ENCODE measurements at places on chromosomes 12 and 14.
A peak's percentile ranks its signal among the peaks of the same experiment; 100 is the strongest.

DNA sequence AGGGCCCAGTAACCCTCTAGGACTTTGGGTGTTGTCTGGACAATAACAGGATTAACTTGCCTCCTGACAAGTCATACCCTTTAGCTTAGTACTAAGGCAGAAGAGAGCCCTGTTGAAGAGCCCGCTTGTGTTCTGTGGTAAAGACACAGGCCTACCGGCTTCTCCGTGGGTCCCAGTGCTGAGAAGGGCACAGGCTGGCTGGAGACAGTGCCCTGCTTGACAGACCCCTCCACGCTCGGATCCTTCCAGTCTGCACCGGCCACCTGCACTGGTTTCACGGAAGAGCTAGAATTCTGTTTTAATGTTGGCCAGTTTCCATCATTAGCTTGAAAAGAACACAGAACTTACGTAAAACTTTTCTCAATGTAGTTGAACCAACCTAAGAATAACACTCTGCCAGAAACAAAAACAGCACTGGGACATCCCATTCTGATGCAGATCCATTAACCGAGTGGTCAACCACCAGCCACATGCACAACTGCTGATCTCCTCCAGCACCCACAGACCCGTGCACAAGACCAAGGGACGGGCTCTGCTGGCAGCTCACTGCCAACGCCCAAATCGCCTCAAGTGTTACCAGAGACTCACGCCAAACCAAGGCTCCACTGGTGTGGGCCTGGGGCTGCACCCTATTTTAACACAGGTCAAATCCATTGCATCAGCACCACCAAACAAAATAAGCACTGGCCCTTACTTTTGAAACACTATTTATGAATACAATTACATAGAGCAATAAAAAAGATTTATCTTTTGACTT lies 27.1 kb downstream of the ZFYVE21 start:
- no peak for DNase-seq

- no peak for DNase-seq
These were observed 125.2 kb downstream of the MGST1 start for GRCh38 chr12:16472631-16473030.

GRCh38 chr12:64611341-64612284 lies 1.3 kb downstream of the RASSF3 start:
- peak; percentile 47 for DNase-seq

GRCh38 chr12:42234970-42235369 lies 3.1 kb downstream of the YAF2 start:
- DNase-seq = no peak

DNA sequence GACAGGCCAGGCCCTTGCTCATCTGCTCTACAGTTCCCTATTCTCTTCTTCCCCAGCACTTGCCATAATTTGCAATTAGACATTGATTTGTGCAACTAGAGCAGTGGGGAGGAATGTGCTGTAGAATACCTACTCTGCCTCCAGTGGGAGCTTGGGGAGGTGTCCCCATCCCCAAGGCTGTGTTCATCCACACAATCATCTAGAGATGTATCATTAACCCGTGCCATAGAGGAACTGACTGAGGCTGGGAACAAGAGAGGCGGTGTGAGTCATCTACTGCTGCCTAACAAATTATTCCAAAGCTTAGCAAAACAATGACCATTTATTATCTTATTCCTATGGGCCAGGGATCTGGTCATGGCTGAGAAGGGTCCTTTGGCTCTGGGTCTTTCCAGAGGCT lies 5.1 kb upstream of the OTUB2 start:
- DNase-seq = no peak

GRCh38 chr14:95434121-95434520 lies 82.3 kb downstream of the SYNE3 start:
- DNase-seq = no peak

GRCh38 chr12:12898911-12899511 lies 7.6 kb downstream of the GPRC5A start:
- no peak for DNase-seq

GRCh38 chr14:77861201-77861600 lies 61.3 kb downstream of the ADCK1 start:
- no peak for DNase-seq

GRCh38 chr12:6071589-6071988 lies 52.9 kb downstream of the VWF start:
- DNase-seq = no peak

- no peak for DNase-seq
These were observed 29.0 kb upstream of the TESC start for GRCh38 chr12:117127933-117128823.

DNA sequence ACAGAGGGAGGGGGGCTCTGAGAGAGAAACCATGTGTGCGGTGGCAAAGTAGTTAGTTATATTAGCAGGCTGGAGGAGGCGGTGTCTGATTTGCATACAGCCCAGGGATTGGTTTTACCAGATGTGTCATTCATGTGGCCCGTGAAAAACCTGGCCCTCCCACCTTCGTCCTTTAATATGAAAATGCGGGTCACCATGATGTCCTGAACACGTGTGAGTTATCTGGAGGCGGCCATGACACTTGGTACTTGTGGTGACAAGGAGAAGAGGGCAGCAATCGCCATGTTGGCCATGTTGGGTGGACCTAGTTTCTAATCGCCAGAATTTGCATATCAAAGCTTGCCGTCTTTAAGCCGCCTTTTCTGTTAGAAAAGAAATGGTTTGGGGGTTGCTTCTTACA lies 108.8 kb downstream of the RAD51B start:
- no peak for DNase-seq

DNA sequence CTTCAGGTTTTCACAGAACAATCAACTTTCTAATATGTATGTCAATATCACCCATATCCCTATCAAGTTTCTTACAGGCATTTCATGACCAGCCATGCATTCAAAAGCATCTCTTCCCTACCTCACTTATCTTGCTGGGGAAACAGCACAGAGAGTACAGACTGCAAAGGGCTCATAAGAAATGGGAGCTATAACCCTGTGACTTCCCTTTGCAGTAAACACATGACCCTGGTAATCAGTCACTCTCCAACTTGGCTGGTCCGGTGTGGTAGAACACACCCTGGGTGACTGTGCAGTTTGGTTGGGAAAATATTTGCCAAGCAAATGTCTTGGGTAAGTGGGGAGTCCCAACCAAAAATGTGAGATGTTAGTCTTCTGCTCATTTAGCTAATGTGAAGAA lies 49.4 kb upstream of the TMCC3 start:
- no peak for DNase-seq

GRCh38 chr12:96399120-96399918 lies 920 bp downstream of the CDK17 start:
- peak; percentile 66 for DNase-seq

DNA sequence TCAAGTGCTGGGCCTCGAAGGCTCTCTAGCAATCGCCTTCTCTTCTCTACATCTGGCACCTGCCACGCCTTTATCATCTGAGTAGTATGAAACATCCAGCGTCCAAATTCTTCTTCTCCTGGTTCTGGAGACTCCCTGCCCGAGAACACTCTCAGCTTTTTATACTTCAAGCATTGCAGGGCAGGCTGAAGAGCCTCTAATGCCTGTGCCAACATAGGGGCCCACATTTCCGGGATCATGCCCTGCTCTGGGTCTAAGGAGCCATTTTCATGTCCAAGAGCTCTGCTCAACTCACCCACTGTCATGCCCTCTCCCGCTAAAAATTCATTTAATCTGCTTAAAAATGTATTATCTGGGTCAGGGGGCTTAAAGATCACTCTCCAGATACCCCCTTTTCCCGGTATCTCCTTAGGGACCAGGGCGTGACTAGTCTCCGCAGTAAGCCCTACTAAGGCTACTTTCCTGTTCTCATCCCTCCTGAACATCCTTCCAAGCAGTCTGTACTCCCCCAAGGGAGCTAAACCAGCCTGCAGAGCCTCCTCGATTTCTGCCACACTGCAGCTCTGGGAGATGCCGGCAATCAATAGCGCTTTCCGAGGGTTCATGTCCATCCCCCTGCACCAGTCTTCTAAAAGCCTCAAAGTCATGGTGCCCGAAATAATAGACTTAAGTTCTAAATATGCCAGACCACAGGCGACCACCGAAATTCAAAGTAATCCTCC lies 940 bp downstream of the MOAP1 start:
- no peak for DNase-seq

DNA sequence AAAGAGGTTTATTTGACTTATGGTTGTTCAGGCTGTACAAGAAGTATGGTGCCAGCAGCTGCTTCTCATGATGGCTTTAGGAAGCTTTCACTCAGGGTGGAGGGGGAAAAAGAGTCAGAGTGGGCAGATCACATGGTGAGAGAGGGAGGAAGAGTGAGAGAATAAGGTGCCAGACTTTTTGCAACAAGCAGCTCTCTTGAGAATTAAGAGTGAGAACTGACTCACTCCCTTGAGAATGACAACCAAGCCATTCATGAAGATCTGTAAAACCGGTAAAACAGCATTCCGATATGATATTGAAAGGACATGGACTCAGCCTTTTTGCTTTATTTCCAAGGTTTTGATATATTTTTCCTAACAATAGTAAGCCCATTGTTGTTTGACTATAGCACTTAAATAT lies 501.2 kb downstream of the GALC start:
- DNase-seq = no peak

- no peak for DNase-seq
These were observed 25.7 kb downstream of the JAG2 start for GRCh38 chr14:105142651-105143450.

- no peak for DNase-seq
These were observed 440.9 kb downstream of the LRFN5 start for GRCh38 chr14:42047421-42048055.

DNA sequence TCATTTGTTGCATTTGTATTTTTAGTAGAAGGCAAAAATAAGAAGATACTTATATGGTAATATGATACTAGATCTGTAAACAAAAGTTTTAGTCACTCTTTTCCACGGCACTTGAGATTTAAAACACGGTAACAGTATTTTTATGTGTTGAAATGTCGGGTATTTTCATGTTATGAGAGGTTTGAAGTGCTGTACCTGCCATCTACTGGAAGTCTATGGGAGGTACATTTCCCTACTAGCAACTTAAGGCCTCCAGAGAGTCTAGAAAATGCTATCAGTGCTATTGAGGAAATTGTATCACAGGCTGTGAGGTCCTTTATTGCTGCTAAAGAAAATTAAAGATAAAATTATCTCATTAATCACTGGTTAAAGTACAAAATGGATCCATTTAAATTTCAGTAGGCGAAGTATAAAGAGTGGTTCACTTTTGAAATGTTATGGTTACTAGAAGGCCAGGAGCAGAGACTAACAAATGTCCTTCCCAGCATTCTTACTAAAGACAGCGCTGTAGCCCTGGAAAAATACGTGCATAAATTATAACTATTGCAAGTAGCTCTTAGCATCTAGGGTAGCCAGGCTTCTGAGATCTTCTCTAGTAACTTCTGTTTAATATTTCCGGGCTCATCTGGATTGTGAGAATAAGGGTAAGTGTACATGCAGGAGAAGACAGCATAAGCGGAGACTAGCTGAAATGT lies 77.6 kb upstream of the PRKD1 start:
- DNase-seq = peak; percentile 55

- peak; percentile 58 for DNase-seq
These were observed 57.0 kb upstream of the FOXN3 start for GRCh38 chr14:89473989-89474388.

DNA sequence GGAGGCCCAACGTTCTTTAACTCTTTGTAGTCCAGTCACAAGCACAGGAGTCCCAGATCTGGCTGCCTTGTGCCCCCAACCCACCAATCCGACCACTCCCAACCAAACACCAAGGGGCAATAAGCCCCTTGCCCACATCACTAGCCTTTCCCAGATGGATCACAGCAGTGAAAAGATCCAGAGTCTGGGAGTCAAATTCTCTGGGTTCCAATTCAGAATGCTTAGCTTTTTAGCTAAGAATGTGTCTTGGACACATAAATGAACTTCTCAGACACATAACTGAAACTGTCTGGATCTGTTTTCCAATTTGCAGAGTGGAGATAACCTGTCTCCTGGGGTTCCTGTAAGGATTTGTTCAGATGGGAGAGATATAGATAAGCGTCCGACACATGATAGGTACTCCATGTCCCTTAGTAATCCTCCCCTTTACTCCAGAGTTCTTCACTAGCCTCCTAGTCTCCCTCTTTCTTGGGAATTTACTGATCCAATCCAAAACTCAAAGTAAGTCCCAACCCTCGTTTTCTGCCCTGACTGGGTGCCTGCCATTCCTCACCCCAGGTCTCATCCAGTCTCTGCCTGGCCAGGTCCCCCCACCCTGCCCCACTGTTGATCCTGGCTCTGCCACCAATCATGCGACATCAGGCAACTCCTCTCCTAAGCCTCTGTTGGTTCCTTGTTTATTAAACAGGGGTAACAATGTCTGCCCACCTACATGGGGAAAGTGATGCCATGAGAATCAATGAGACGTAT lies 439 bp upstream of the TNFRSF1A start:
- no peak for DNase-seq

GRCh38 chr14:102867826-102868580 lies 54.5 kb upstream of the AMN start:
- DNase-seq = no peak

DNA sequence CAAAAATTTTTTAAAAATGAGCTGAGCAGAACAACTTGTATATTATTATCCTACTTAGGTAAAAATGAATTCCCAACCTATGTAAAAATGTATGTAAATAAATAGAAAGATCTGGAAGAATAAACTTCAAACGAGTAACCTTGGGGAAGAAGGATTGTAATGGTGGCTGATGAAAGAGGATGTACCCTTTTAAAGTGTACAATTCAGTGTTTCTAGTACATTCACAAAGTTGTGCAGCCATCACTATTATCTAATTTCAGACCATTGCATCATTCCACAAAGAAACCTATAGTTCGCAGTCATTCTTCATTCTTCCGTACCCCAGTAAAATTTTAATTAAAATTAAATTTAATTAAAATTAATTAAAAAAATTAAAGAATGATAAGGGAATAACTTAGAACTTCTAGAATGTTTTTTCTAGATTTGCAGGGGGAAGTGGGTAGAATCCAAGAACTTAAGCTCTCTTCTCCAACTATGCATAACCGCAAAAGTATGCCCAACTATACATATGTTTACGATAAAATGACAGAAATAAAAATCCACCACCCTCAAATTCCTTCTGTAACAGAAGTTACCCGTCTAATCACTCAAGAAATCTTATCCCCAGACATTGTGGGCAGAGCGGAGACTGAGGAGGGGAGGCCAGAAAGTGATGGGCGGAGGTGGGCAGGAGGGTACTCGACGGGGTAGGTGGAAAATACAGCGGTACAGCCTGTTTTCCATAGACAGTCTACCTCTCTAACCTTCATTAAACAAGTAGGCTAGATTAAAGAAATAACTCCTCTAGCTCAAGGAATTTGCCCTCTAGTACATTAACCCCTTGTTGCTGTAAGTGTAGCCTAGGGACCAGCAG lies 921 bp downstream of the DEPDC4 start:
- DNase-seq = no peak

DNA sequence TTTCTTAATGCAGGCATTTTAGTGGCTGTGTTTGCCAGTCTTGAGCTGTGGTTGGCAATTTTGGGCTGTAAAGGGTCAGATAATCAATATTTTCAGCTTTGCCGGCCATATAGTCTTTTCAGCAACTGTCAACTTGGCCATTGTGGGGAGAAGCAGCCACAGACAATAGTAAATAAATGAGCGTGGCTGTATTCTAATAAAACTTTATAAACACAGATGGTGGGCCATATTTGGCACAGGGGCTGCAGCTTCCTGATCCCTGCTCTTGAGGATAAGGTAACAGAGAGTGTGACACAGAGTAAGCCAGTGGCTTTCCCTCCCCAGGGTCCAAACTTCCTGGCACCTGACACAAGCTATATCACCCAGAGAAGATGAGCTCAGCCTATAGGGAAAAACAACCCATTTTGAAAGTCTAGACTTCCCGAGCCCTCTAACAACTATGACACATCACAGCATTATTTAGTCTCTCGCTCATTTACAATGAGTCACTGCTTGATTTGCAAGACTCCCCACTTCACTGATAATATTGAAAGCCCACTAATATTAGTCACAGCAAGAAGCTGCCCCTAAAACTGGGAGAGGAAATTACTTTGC lies 163.1 kb upstream of the TMPO start:
- DNase-seq = peak; percentile 92
